ENCODE measurements at places on chromosomes 6 and 20. TPM values are rescaled to one million over a fixed set of nuclear protein-coding genes. Genes with fewer than 3 reads are reported as not detected.

Gene TCF15
- 0.43 TPM for total RNA-seq

Gene SNAP91
- total RNA-seq: not detected

Gene SIRPA
- total RNA-seq: 93.8 TPM

Gene RHAG
- not detected for total RNA-seq

Gene CST4
- total RNA-seq: not detected

Gene CABLES2
- total RNA-seq: 4.1 TPM

Gene KHDC1
- 1.9 TPM for total RNA-seq

Gene ZSCAN9
- total RNA-seq: 13.5 TPM

Gene TUBB2B
- total RNA-seq: 0.46 TPM

Gene COL12A1
- total RNA-seq: 44.3 TPM
